Stimulated activated CD8-positive, alpha-beta memory T cell treated with anti-CD3 and anti-CD28 coated beads, Interleukin-7, amount 100 ng/mL, for 4 hours (primary cell): ENCODE measurements at places on chromosomes 7 and 10.

- no peak for DNase-seq
Observed at GRCh38 chr7:68760556-68760955, 837.7 kb upstream of the AUTS2 start.

GRCh38 chr7:6026011-6026819 is 5.0 kb upstream of the ANKRD61 start:
- peak; percentile 35 for DNase-seq

GRCh38 chr7:26292768-26293560 is 1.3 kb downstream of the SNX10 start:
- DNase-seq: no peak

DNA sequence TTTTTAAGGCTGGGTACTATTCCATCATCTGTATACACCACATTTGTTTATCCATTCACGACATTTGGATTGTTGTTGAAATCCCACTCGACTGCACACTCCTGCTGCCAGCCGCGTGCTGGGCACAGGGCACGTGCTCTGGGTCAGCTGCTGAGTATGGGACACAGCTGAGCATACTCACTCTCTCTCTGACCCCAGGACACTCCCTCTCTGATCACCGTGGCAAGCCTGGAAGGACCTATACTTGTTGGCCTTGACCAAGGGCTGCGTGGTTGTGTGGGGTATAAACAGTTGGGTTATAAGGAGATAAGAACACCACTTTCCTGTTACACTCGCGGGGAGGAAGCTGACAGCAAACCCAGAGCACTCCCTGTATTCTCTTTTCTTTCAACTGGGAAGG is 153.0 kb upstream of the RHEB start:
- DNase-seq: no peak

- no peak for DNase-seq
Observed at GRCh38 chr10:78865538-78865875, 203.3 kb upstream of the ZMIZ1 start.

DNA sequence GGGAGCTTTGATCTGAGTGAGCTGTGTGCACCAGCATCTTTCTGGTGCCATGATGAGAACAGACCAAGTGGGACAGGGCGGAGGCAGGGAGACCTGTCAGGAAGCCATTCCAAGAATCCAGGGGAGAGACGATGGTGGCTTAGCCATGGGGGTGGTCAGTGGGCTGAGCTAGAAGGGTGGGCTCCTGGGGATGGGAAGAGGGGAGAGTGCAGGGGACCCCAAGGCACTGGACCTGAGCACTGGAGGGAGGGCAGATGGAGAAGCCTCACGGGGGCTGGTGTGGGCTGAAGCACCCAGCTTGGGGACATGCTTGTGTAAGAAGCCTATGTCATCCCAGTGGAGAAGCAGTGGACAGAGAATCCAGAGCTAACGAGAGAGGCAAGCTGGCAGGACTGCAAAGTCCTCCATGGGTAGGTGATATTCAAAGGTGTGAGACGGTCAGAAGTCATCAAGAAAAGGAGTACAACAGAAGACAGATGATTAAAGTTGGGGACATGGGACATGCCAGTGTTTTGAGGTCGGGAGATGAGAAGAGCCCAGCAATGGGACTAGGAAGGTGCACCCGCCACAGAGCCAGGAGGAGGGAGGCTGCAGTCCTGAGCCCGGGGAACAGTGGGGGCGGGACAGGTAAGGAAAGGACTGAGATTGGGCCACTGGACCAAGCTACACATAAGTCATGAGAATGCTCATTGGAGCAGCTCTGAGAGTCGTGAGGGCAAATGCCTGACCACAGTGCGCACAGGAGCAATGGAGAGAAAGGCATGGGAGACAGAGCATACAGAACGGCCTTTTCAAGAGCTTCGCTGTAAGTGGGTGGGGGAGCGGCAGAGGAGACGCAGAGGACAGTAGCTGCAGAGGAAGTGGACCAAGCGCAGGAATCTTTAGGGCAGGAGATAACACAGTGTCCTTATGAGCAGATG is 72.0 kb downstream of the GRID1 start:
- no peak for DNase-seq

DNA sequence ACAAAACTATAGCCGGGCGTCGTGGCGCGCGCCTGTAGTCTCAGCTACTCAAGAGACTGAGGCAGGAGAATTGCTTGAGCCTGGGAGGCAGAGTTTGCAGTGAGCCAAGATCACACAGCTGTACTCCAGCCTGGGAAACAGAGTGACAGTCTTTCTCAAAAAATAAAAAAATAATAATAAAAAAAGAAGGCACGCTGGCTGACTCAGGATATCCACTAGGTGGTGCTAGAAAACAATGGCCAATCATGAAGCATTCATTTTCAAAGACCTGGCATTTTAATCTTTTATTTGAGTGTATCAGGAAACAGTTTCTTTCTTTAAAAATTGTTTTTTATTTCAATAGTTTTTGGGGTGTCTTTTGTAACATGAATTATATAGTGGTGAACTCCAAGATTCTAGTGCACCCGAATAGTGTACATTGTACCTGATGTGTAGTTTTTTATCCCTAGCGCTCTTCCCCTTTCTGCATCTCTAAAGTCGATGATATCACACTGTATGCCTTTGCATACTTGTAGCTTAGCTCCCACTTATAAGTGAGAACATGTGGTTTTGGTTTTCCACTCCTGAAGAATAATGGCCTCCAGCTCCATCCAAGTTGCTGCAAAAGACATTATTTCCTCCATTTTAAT is 88.6 kb downstream of the LYZL1 start:
- no peak for DNase-seq

- no peak for DNase-seq
Observed at GRCh38 chr10:70078329-70078728, 25.7 kb downstream of the MACROH2A2 start.

- DNase-seq: no peak
Observed at GRCh38 chr10:115777646-115778045, 495.4 kb downstream of the GFRA1 start.

DNA sequence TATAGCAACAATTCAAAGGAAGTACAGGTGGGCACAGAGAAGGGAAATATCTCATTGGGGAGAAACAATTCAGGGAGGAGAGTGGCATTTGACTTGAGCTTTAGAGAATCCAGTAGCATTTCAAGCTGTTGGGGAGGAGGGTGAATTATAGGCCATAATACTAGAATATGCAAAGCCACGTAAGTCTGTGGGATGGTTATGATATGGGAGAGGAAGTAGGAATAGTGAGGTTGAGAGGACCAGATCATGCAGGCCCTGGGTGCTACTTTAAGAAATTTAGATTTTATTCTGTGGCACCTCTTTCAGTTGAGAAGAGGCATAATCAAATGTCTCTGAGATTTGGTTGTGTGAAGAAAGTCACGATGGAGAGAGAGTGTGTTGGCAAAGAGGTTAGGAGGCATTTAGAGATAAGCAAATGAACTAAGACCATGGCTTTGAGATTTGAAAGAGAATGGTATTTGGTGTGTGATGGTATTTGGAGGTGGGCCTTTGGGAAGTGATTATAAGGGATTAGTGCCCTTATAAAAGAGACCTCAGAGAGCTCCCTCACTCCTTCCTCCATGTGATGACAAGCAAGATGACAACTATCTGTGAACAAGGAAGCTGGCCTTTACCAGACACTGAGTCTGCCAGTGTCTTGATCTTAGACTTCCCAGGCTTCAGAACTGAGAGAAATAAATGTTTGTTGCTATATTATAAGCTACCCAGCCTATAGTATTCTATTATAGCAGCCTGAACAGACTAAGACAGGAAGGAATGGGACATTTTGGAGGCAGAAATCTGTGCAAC is 15.1 kb downstream of the ADD3 start:
- no peak for DNase-seq

DNA sequence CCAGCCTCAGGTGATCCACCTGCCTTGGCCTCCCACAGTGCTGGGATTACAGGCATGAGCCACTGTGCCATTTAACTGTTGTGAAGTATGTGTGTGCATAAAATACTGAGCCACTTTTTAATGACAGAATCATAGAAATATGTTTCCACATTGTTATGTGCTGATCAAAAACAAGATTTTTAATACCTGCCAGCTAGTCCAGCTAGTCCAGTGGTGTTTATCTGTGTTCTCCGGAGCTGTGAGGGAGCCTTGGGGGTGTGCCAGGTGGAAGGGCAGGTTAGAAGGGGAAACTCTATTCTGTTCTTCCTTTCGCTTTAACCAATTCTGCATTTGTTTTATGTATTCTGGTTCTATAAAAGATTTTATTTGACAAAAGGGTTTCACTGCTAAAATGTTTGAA is 7.0 kb downstream of the FAM221A start:
- no peak for DNase-seq

GRCh38 chr7:36161996-36162395 is 8.9 kb downstream of the EEPD1 start:
- no peak for DNase-seq

GRCh38 chr7:13027321-13027720 is 339.9 kb downstream of the ARL4A start:
- DNase-seq: no peak

- DNase-seq: no peak
Observed at GRCh38 chr7:100687751-100688300, 6.2 kb downstream of the GIGYF1 start.

GRCh38 chr10:27710014-27710413 is 35.6 kb downstream of the MKX start:
- no peak for DNase-seq

DNA sequence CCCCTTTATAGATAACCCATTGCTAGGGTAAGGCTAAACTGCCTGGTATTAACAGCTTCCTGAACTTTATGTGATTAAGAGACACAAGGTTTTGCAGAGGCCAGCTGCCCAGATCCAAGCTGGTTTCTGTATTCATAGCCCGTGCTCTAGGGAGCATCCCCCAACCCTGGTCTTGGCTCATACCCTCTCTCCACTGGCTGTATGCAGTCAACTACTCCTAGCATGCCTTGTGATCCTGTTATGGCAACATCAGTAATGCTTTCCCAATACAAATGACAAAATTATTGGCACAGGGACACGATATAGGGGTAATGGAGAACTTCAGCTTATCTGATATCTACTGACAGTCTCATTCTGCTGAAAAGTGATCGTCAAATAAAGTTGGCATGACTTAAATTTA is 202.8 kb upstream of the MKLN1 start:
- DNase-seq: no peak

- DNase-seq: no peak
Observed at GRCh38 chr7:90850471-90850870, 254.3 kb downstream of the CDK14 start.

DNA sequence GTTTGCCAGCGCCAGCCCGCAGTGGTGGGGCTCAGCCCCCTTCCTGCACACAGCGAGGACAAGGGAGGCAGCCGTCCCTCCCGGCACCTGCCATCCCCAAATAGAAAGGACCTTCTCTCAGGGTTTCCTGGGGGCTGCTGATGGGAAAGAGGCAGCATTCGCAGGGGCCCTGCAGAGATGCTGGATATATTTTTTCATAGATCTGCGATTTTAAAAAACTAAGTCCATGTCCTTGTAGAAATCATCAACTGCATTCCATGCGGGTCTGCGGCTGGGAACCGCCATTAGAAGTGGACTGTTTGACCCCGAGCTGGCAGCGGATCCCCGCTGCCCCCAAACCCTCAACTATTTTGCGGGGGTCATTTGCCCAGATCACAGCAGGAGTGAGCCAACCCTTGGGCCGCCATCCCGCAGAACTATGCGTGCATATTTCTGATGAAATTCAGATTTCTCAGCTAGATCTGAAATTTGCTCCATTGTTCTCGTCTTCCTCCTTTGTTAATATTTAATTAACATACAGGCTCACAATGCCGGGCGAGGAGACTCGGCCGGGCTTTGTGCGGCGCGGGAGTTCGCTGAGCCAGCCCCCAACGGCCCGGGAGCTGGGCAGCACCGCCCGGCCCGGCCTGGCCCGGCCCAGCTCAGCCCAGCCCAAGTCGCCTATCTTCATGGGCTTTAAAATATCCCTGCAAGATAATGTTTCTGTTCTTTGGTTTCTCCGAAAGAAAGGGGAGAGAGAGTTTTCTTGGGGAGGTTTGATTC is 2.0 kb downstream of the EN2 start:
- no peak for DNase-seq
